ENCODE measurements at places on chromosomes 1 and 21.
A peak's percentile ranks its signal among the peaks of the same experiment; 100 is the strongest.

DNA sequence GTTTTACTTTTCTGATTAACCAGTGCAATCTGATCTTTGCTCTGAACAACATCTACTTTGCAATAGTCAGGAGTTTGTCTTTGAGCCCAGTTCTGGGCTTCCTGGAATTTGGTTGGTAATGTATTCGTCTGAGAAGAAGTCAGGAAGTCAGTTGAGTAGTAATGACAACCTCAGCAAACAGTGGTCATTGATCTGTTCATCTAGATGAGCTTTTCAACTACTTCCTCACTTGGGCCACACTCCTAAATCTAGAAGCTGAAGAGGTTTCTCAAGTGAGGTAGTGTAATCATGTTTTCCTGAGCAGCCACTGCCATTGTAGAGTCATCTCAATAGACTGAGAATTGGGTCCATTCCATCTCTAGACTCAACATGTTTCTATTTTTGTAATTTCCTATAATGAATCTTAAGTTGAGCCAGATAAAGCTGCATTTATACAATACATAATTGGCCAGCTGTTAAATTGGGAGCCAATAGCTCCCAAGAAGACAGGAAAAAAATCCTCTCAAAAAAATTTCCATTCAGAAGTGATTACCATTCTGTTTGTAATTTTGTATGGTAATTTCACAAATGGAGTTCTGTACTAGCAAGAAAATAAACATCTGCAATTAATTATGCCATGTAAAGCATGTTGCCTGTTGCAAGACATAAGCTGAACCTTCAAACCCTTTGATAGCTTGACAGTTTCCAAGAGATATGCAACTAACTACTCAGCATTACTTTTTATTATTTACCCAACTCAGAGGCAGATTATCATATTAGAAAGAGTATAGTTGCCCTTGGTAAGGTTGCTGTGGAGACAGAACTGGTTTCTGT is 49.6 kb downstream of the WDR64 start:
- DNase-seq, result no peak

GRCh38 chr1:64790832-64791487 is 46.1 kb downstream of the RAVER2 start:
- no peak for DNase-seq

DNA sequence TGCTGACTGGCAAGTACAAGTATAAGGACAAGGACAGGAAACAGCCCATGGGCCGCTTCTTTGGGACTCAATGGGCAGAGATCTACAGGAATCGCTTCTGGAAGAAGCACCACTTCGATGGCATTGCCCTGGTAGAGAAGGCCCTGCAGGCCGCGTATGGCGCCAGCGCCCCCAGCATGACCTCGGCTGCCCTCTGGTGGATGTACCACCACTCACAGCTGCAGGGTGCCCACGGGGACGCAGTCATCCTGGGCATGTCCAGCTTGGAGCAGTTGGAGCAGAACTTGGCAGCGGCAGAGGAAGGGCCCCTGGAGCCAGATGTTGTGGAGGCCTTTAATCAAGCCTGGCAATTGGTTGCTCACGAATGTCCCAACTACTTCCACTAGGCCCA is 32.0 kb downstream of the SLC16A1 start:
- DNase-seq, result no peak

GRCh38 chr1:230253150-230253549 is 173.0 kb downstream of the PGBD5 start:
- no peak for DNase-seq

DNA sequence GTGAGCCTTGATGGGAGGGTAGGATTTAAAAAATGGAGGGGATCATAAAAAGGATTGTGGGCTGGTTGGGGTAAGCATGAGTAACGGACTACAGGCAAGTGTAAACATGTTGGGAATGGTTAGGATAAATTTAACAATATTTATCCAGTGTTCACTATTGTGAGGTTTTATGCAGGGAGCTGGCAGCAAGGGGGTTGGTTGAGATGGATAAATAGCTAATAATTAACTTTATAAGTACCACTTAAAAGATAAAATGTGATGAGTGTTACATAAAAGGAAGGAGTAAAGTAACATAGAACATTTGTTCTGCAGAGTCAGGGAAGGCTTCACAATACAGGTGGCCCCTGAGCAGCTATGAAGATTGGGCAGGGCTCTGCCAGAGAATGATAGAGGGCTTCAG is 109.0 kb downstream of the NGF start:
- no peak for DNase-seq

DNA sequence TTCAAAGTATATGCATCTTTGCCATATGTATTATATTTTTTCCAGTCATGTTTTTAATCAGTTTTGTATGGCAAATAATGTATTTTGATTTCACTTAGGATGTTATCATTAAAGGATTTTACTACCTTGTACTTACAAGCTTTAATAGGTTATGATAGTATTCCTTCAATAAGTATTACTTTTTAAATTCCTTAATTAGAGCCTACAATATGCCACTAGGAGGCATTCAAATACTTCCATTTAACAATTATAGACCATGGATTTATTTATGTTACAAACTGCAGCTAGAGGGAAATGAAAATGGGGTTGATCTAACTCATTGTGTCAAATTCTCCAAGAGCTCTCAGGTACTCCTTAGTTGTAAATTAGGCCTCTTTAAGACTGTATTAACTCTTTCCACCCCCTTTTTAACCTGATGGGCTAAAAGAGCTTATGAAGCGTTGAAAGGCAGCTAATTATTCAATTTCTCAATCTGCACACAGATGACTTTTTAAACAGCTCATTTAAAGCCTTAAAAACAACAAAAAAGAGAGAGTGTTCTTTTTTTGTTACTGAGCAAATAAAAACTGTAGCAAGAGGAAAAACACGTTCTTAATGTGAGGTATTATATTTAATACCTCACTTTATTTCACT is 156.2 kb downstream of the DENND1B start:
- peak; percentile 25 for DNase-seq

GRCh38 chr21:35849144-35849543 is 211.2 kb downstream of the SETD4 start:
- DNase-seq, result no peak

GRCh38 chr21:35273333-35273732 is 224.2 kb upstream of the RUNX1 start:
- DNase-seq, result no peak

GRCh38 chr1:182862827-182863226 is 23.7 kb downstream of the DHX9 start:
- no peak for DNase-seq

GRCh38 chr1:20086800-20087199 is 16.8 kb downstream of the PLA2G5 start:
- DNase-seq, result no peak

DNA sequence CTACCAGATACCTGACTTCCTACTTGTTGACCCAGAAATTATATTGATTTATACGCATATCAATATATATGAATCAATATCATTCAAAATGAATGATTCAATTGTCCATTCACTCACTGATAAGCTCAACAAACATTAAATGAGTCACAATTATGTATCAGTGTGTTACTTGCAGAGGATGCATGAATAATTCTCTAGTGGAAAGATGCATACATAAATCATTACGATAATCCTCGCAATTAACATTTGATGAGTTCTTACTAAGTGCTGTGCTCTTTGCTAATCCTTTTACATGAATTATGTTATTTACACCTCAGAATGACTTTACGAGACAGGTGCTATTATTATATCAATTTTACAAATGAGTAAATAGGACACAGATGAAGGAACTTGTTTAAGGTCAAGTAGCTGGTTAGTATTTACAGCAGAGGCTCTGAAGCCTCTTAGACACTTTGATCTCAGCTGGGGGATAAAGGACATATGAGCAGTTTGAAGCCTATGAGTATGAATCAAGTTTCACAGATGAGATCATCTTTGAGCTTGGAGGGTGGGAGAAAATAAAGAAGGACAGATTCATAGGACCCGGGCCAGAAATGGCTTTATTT is 112.8 kb upstream of the ADAMTS5 start:
- no peak for DNase-seq

GRCh38 chr21:44603109-44603875 is 2.9 kb downstream of the KRTAP10-7 start:
- DNase-seq, result no peak

DNA sequence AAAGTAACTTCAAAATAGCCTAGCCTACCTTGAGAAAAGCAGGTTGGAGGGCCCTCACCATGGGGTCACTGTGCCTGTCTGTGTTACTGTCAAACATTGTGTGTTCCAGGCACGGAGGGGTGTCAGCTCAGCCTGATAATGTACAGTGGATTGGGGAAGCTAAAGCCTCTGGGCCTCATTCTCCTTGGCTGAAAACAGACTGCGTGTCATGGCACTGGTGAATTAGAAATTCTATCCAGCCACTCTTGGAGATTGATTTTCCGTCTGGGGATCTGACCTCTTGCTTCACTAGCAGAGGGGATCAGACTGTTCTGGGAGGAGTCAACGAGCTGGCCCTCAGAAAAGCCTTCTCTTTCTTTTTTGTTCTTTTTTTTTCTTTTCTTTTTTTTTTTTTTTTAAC is 123.5 kb upstream of the HOOK1 start:
- no peak for DNase-seq

DNA sequence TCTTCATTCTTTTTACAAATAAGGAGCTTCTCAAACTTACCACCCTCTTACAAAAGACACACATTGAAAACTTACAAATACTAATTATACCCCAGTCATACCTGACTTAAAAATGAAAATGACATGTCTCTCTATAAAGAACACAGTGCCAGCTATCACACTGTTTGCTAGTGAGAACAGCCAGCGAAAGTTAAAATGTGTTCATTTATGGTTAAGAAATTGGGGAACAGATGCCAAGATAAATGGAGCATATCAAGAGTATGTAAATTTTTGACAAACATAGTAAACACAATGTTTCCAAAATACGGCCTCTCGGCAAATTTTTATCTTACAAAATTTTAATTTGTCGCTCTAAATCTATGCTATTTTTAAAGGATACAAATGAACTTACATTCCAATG is 1422.9 kb downstream of the KCNT2 start:
- no peak for DNase-seq

DNA sequence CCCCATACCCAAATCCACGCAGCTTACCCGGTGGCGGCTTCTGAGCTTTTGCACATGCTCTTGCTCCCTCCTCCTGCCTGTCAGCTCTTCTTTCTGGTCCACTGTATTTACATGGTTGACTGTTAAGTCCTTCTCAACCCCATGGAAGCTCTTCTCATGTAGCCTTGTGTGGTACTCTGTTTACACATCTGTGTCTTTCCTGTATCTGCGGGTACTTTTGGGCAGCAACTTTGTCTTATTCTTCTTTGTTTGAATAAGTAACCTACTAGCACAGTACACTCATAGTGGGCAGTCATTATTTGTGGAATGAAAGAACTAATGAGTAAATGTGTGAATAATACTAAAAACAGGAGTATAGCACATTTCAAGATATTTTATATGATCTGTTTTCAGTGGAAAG is 88.5 kb upstream of the GPR88 start:
- DNase-seq, result no peak

- DNase-seq, result no peak
These were observed 65.4 kb downstream of the SYDE2 start for GRCh38 chr1:85135392-85135798.

DNA sequence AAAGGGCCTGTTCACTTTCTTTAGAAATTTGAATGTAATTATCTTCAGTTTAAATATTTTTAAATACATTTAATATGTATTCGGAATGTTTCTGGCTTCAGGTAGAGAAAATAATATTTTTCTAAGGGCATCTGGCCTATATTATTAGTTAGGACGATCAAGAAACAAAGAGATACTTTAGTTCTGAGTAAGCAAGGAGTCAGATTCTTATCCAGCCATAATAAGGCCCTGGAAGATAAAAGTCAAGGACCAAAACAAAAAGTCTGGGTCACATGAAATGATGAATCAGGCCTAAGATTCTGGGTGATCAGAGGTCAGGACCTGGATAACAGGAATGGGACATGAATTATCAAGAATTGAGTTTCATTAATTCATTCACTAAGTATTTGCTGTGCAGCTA is 6.3 kb downstream of the PHC2 start:
- DNase-seq, result no peak

DNA sequence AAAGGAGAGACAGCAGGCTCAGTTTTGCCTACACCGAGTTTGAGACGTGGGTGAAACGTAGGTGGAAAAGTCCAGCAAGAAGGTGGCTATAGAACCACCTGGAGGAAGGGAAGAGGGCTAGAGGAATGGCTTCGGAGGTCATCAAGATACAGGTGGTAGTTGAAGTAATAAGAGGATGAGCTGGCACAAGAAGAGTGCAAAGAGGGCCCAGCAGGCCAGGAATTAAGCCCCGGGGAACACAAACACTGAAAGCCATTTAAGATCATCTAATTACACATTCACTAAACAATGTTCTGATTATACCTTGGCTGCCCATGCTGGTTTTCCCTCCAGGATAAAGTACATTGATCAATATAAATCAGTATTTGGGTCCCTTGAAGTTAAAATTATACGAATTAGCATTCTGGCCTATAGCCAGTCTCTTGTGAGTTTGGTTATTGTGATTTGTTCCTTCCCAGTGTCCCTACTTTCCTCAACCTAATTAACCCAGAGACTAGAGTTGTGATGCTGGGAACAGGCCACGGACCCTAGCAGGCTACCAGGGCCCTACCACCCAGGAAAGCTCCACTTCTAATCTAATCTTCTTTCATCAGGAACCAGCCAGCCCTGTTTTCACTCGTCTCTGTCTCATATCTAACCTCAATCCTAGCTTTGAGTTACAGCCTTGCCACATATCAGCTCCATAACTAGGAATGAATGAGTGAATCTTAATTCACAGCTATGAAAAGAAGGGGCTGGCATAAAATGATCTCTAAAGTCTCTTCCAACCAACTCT is 26.4 kb upstream of the PPP1R15B start:
- DNase-seq, result no peak

GRCh38 chr1:47228644-47229030 is 3.4 kb downstream of the TAL1 start:
- DNase-seq, result no peak

DNA sequence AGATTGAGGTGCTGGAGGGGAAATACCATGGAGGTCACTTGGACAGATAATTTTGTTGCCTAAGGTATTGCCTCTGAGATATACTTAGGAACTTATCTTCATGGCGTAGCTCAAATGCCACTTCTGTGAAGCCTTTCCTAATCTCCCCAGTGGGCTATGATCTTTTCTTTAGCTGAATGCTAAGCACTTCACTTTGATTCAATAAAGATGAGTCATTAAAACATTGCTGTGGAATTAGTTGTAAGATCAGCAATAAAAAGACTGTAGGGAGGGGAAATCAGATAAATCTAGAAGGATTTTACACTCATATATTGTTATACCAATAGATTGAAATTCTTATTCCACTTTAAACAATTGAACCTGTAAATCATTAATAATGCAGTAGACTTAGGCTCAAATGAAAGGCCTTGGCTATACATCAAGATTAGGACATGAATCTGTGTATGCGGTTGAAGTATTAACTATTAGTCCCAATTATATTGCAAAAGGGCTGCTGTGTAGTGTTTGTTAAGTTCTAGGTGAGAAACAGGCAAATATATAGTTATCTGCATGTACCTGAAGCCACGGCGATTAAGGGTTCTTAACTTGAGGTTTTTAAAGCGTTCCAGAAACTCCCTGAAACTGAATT is 19.2 kb upstream of the MAGOH start:
- no peak for DNase-seq

GRCh38 chr21:42781971-42782722 is 97.2 kb downstream of the WDR4 start:
- no peak for DNase-seq

GRCh38 chr1:76247261-76247852 is 172.8 kb downstream of the ST6GALNAC3 start:
- no peak for DNase-seq

- DNase-seq, result no peak
These were observed 18.5 kb upstream of the TBX15 start for GRCh38 chr1:119006406-119007279.
